ENCODE measurements at places on chromosomes 5 and 9. TPM values are rescaled to one million over a fixed set of nuclear protein-coding genes. Genes with fewer than 3 reads are reported as not detected.
A peak's percentile ranks its signal among the peaks of the same experiment; 100 is the strongest.

Gene PTGDS
- 0.58 TPM for total RNA-seq

DNA sequence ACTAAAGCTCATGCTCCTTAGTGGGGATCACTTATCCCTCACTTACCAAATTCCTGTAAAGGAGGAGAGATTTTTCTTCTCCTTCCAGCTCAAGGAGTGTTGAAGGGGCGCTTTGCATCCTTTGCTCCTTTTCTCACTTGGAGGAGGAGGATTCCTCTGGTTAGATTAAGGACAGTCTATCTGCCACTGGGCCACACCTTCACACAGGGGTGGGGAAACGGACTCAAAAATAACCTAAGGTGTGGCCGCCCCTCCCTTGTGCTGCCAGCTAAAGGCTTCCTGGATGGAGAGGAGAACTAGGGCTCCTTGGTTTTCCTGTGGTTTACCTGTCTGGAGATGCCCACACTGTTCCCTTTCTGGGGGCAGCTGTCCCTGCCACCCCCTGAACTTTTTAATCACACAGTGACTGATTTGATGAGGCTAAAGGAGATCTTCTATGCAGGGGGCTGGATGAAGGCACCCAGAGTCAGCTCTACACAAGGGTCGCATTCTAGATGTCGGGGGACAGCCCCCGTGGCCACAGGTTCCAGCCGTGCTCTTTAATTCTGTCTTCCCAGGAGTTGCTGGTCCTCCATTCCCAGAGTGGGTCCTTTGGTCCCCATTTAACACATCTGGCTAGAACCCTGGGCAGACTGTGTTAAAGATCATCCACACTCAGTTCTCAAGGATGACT, 14.4 kb downstream of the GLRX start:
- peak overlapping the region; percentile 94 for H3K27ac ChIP-seq
- H3K27me3 ChIP-seq, result no peaks in the 10 kb centered on the region
- no peak for DNase-seq
- H3K4me1 ChIP-seq, result peaks cover 59% of the 10 kb centered on the region

- no peaks in the 10 kb centered on the region for H3K36me3 ChIP-seq
- no peak overlapping the region for H3K27ac ChIP-seq
- no peaks in the 10 kb centered on the region for H3K4me1 ChIP-seq
- no peak for DNase-seq
These were observed 416.6 kb downstream of the PLK2 start for GRCh38 chr5:58043032-58043945.

Gene KCNT1
- not detected for total RNA-seq

- no peak overlapping the region for H3K4me3 ChIP-seq
- no peaks in the 10 kb centered on the region for H3K36me3 ChIP-seq
- no peak overlapping the region for H3K27ac ChIP-seq
- H3K27me3 ChIP-seq, result peaks cover 75% of the 10 kb centered on the region
These were observed 71.6 kb downstream of the CFAP90 start for GRCh38 chr5:7779019-7780005.

Gene F12
- not detected for total RNA-seq

Gene CARD9
- total RNA-seq, result 0.70 TPM

GRCh38 chr5:32174011-32174870, at the start of gene GOLPH3:
Gene GOLPH3, minus strand, starts transcription at chr5:32174319. Its CDS starts 285 bp downstream, at chr5:32174034.
- H3K36me3 ChIP-seq, result peaks cover 6% of the 10 kb centered on the region
- H3K27me3 ChIP-seq, result peaks cover 7% of the 10 kb centered on the region
- DNase-seq, result peak; percentile 95
- H3K4me1 ChIP-seq, result peaks cover 12% of the 10 kb centered on the region

- H3K4me1 ChIP-seq, result peaks cover 8% of the 10 kb centered on the region
- no peak overlapping the region for H3K27ac ChIP-seq
- no peaks in the 10 kb centered on the region for H3K36me3 ChIP-seq
- no peak for DNase-seq
- H3K27me3 ChIP-seq, result peaks cover 1% of the 10 kb centered on the region
These were observed 36.9 kb downstream of the ANKRD33B start for GRCh38 chr5:10600626-10601245.

DNA sequence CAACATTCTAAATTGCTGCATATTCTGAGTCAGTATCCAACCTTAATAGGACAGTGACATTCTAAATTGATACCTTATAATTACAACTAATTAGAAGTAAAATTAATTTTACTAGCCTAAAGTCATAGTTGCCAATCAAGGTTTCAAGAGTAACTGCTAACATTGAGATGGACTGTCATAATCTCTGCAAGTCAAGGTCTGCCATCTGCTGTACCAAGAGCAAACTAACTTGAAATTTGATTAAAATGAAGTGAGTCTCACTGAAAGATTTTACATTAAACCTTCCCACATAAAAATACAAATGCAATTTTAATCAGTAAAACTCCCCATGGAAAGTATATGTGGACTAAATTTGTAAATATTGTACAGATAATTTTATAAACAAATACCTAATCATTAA, 235.3 kb downstream of the PRDM9 start:
- H3K27ac ChIP-seq, result no peak overlapping the region
- no peaks in the 10 kb centered on the region for H3K36me3 ChIP-seq
- DNase-seq, result no peak
- no peaks in the 10 kb centered on the region for H3K4me1 ChIP-seq
- H3K27me3 ChIP-seq, result no peaks in the 10 kb centered on the region

- no peak overlapping the region for H3K27ac ChIP-seq
- DNase-seq, result no peak
- no peak overlapping the region for H3K4me3 ChIP-seq
- no peaks in the 10 kb centered on the region for H3K27me3 ChIP-seq
- peaks cover 9% of the 10 kb centered on the region for H3K4me1 ChIP-seq
- no peaks in the 10 kb centered on the region for H3K36me3 ChIP-seq
These were observed 33.2 kb upstream of the NOTCH1 start for GRCh38 chr9:136578915-136579649.

GRCh38 chr5:97545886-97546535, 363.0 kb upstream of the RIOK2 start:
- H3K27me3 ChIP-seq, result no peaks in the 10 kb centered on the region
- H3K27ac ChIP-seq, result no peak overlapping the region
- H3K4me3 ChIP-seq, result no peak overlapping the region
- no peaks in the 10 kb centered on the region for H3K36me3 ChIP-seq

Gene RNF224
- not detected for total RNA-seq

DNA sequence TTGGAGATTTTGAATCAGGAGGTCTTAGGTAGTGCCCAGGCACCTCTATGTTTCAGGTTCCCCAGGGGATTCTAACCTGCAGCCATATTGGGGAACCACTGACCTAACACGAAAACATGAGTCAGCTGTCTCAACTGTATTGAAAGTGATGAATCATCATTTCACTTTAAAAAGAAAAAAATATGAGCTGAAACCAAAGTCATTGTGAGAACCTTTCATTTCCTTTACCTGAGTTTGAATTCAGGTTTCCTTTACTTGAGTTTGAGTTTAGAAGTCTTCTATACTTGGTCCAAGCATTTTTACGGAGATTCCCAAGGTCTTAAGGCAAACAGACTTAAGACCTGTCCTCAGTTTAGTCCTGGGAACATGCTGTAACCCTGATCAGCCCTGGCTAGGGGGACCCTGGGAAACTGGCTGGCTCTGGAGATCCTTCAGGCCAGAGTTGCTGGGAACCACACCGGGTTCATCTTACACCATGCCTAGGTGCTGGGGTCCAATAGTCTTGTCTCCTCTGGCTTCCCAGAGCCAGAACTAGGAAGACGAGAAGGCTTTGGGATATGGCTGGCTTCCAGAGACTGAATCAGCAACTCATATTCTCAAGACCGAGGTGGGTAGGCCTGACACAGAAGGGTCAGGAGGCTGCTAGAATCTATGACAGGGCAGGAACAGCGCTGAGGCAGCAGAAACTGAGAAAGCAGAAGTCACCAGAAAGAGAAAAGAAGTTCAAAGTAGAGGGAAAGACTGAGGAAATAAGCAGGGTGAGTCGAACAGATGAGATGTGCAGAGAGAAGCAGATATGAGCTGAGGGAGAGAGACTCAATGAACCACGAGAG, 16.4 kb upstream of the PDCD1LG2 start:
- H3K27ac ChIP-seq, result no peak overlapping the region
- H3K27me3 ChIP-seq, result no peaks in the 10 kb centered on the region
- no peaks in the 10 kb centered on the region for H3K36me3 ChIP-seq
- no peak overlapping the region for H3K4me3 ChIP-seq
- DNase-seq, result no peak

- no peaks in the 10 kb centered on the region for H3K36me3 ChIP-seq
- no peaks in the 10 kb centered on the region for H3K4me1 ChIP-seq
- peaks cover 10% of the 10 kb centered on the region for H3K27me3 ChIP-seq
- no peak for DNase-seq
- no peak overlapping the region for H3K27ac ChIP-seq
These were observed 221.3 kb downstream of the GRIA1 start for GRCh38 chr5:153711755-153712154.

Gene HCN1
- total RNA-seq, result not detected

- no peak for DNase-seq
- H3K4me3 ChIP-seq, result no peak overlapping the region
- no peaks in the 10 kb centered on the region for H3K36me3 ChIP-seq
- no peaks in the 10 kb centered on the region for H3K4me1 ChIP-seq
- no peak overlapping the region for H3K27ac ChIP-seq
These were observed 345.1 kb downstream of the SPATA31D1 start for GRCh38 chr9:82333671-82334070.

- no peak overlapping the region for H3K4me3 ChIP-seq
- no peaks in the 10 kb centered on the region for H3K27me3 ChIP-seq
- H3K4me1 ChIP-seq, result peaks cover 53% of the 10 kb centered on the region
- peaks cover 6% of the 10 kb centered on the region for H3K36me3 ChIP-seq
These were observed 32.8 kb downstream of the RAPGEF1 start for GRCh38 chr9:131707050-131707449.

DNA sequence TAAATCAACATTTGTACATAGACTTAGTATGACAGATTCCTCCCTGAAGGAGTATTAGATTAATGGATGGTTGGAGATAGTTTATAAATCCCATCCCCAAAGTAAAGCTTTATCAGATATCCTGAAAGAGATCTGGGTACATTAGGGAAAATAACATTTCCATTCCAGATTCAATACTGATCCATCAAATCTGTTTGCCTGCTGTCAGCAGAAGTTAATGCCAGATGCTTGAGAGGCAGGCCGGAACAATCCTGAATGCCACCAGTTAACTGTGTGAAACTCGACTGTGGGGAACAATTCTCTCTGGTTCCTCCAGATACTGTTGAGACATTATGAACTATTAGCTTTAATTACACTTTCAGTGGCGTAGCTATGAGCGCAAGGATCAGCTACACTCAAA, 1166.8 kb downstream of the MAT2B start:
- H3K27me3 ChIP-seq, result no peaks in the 10 kb centered on the region
- H3K36me3 ChIP-seq, result no peaks in the 10 kb centered on the region
- no peak for DNase-seq
- no peak overlapping the region for H3K4me3 ChIP-seq
- H3K27ac ChIP-seq, result no peak overlapping the region

Gene F2RL2
- not detected for total RNA-seq

GRCh38 chr5:155040984-155041653, 27.6 kb downstream of the KIF4B start:
- H3K27me3 ChIP-seq, result peaks cover 25% of the 10 kb centered on the region
- no peaks in the 10 kb centered on the region for H3K4me1 ChIP-seq
- H3K36me3 ChIP-seq, result no peaks in the 10 kb centered on the region
- no peak for DNase-seq

Gene FGF10
- not detected for total RNA-seq

GRCh38 chr9:29211580-29212396, 1638.5 kb upstream of the C9orf72 start:
- H3K36me3 ChIP-seq, result peaks cover 3% of the 10 kb centered on the region
- peaks cover 71% of the 10 kb centered on the region for H3K27me3 ChIP-seq

DNA sequence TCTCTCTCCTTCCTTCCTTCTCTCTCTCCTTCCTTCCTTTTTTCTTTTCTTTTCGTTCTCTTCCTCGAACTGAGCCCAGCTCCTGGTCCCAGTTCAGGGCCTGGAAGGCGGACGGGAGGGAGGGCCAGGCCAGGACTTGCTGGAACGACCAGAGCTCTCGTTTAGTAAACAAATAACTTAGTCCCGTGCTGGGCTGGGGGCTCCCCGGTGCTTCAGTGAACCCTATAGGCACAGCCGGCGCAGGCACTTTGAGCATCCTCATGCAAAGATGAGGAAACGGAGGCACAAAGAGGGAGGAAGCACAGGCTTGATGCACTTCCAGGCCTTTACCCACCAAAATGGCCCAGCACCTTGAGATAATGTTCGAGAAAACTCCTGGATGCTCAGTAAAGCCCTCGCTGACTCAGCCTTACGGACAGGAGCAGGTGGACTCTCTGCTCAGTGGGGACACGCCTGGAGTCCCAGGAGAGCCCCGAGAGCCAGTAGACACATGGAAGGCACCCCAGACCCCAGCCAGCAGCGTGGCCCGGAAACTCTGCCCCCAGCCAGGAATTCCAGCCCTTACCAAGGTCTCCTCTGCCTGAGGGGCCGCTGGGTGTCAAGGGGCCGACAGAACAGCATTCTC, 18.8 kb downstream of the FAM163B start:
- peaks cover 3% of the 10 kb centered on the region for H3K4me1 ChIP-seq
- no peak for DNase-seq
- no peaks in the 10 kb centered on the region for H3K36me3 ChIP-seq
- H3K27me3 ChIP-seq, result peaks cover 9% of the 10 kb centered on the region

DNA sequence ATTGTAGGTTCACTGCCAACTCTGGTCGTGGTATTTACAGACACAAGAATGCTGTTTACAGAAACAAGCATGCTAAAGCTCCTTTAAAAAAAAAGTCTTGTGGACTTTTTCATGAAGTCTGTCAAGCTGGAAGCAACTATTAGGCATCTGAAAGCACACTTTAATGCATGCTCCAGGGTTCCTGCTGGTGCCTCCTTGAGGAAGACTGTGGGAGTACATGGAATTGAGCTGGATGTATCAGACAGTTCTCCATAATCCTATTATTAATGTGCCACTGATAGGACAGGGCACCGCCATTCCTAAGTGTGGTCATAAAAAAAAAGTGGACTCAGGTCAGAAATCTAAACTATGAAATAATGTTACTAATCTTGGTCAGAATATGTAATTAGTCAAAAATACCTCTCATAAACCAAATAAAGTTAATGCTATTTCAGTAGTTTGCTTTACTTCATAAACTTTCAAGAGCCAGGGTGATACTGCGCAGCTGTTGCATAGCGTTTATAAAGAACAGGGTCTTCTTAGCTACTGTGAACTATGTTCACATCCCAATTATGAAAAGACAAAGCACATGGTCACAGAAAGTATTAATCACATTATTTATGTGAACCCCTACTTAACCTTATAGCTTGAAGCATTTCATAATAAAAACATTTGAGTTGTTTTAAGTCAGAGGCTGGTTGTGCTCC, 390.8 kb upstream of the PTGER4 start:
- no peak overlapping the region for H3K4me3 ChIP-seq
- H3K27ac ChIP-seq, result peak overlapping the region; percentile 26
- peaks cover 5% of the 10 kb centered on the region for H3K4me1 ChIP-seq
- no peaks in the 10 kb centered on the region for H3K27me3 ChIP-seq

- no peaks in the 10 kb centered on the region for H3K36me3 ChIP-seq
- H3K27me3 ChIP-seq, result no peaks in the 10 kb centered on the region
- H3K4me3 ChIP-seq, result no peak overlapping the region
- no peak overlapping the region for H3K27ac ChIP-seq
- H3K4me1 ChIP-seq, result peaks cover 27% of the 10 kb centered on the region
- DNase-seq, result no peak
These were observed 37.1 kb downstream of the DBH start for GRCh38 chr9:133673258-133673655.
